Uterine smooth muscle cell (primary cell): ENCODE measurements at places on chromosomes 1 and 21. TPM values are rescaled to one million over a fixed set of nuclear protein-coding genes. Genes with fewer than 3 reads are reported as not detected.

Gene C8B
- not detected in 2 replicates for total RNA-seq

Gene MMP23B
- 1.2 and 4.7 TPM in 2 replicates for total RNA-seq

Gene KHDC4
- 35.7 and 36.5 TPM in 2 replicates for total RNA-seq

Gene IFI44
- total RNA-seq = 4.9 and 6.1 TPM in 2 replicates

Gene OPTC
- not detected in 2 replicates for total RNA-seq

Gene CLEC20A
- total RNA-seq = not detected in 2 replicates

Gene FMN2
- total RNA-seq = 6.0 and 12.8 TPM in 2 replicates

Gene PLXNA2
- total RNA-seq = 0.22 and 0.50 TPM in 2 replicates

Gene ELK4
- 10.4 and 12.4 TPM in 2 replicates for total RNA-seq

Gene CADM3
- total RNA-seq = 0.12 and 0.22 TPM in 2 replicates

Gene KCNA3
- 1.5 and 1.6 TPM in 2 replicates for total RNA-seq

Gene SYPL2
- total RNA-seq = 0.75 and 1.3 TPM in 2 replicates

Gene KCTD3
- 50.5 and 78.0 TPM in 2 replicates for total RNA-seq

Gene CACHD1
- total RNA-seq = 2.8 and 5.0 TPM in 2 replicates

Gene TDRD5
- total RNA-seq = under 0.01 TPM in 1 of 2 replicates, not detected in the other

Gene FCN3
- not detected in 2 replicates for total RNA-seq

Gene ATAD3A
- 33.6 and 79.5 TPM in 2 replicates for total RNA-seq

Gene CD5L
- not detected in 2 replicates for total RNA-seq

Gene FOXO6
- under 0.01 TPM in 1 of 2 replicates, not detected in the other for total RNA-seq

Gene GPR157
- total RNA-seq = 5.1 and 5.4 TPM in 2 replicates

Gene TCP10L
- total RNA-seq = under 0.01 and 0.11 TPM in 2 replicates

Gene HOOK1
- total RNA-seq = under 0.01 TPM in 2 replicates
